Right atrium auricular region (tissue), 2 donors: ENCODE measurements at places on chromosomes 3 and 15. TPM values are rescaled to one million over a fixed set of nuclear protein-coding genes. Genes with fewer than 3 reads are reported as not detected.

Gene SAMMSON
- total RNA-seq: not detected

Gene LRRC34
- total RNA-seq: 3.3 TPM

DNA sequence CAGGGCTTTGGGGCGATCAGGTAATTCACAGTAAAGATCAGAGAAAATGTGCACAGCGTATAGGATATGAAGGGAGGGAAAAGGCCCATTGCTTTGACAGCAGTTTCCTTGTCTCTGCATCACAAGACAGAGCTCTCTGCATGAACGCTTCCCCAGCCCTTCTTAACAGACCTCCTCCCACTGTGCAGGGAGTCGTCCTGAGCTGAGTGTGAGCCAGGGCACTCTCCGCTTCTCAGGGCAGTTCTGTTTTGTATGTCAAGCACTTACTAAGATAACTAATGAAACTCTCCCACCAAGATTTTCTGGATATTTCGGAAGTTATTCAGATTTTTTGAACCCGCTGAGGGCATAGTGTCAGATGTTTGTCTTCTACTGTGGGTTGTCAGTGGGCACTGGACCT lies 105.8 kb upstream of the C15orf61 start:
- no peak overlapping the region for H3K27ac ChIP-seq
- H3K4me3 ChIP-seq: no peak overlapping the region
- no peak for DNase-seq

DNA sequence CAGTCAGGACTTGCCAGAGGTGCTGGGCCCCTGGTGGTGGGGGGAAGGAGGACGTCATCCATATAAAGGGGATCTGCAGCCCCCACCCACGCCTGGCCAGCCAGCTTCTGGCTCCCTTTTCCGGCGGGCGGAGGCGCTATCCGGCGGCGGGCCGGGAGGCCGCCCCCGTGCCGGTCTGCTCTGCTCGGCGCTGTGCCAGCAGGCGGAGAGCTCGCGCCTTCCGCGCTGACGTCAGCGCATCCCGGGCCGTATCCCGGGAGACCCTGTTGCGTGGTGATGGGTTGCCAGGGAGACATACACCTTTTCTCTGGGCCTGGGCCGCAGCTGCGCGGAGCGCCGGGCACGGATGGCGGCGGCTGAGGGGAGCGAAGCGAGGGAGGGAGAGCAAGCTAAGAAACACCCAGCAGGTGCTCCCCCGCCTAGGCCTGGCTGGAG lies 1.1 kb downstream of the FAM131A start:
- DNase-seq: peak; percentile 92
- peaks cover 43% of the 10 kb centered on the region for H3K36me3 ChIP-seq
- peak overlapping the region; percentile 38 for H3K4me3 ChIP-seq
- H3K27me3 ChIP-seq: no peaks in the 10 kb centered on the region

DNA sequence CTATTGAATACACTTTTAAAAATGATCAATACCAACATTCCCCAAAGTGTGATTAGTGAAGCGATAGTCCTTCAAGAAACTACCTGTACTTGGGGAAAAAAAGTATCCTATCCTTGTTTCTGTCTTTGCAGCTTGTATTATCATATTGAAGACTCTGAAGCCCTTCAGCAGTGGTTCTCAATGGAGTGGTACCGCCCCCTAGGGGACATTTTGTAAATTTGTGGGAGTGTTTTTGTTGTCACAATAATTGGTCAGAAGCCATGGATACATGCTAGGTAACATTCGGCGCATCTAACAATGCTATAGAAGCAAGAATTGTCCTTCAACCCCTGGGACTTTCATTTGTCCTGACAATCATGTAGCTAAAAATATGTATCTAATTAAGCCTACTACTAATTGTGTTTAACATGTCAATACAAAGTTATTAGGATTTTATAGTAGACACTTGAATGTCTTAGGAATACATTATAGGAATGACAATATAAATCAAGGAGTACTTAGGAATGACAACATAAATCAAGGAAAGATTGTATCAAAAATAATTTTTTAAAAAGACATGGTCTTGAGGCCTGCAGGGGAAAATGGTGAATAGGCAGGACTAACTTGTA lies 53.7 kb downstream of the NMD3 start:
- peaks cover 5% of the 10 kb centered on the region for H3K36me3 ChIP-seq
- H3K4me1 ChIP-seq: no peaks in the 10 kb centered on the region
- no peak for DNase-seq
- no peak overlapping the region for H3K27ac ChIP-seq
- no peaks in the 10 kb centered on the region for H3K27me3 ChIP-seq
- H3K4me3 ChIP-seq: no peak overlapping the region

DNA sequence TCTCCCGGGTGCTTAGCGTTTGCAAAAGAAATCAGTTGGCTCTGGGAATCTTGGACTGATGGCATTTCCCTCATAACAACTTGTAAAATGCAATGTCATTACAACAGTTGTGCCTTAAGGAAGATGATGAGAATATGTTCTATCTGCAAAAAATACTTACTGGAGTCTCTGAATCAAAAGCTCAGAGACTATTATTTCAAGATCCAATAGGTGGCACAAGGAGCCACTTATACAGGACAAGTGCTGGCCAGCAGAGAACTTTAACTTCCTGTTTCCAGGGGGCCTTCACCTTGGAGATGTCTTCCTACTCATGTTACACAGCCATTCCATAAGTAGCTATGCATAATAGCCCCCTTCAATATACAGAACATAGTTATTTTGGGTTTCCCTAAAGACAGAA lies 8.9 kb upstream of the RPS27L start:
- no peak overlapping the region for H3K27ac ChIP-seq
- no peaks in the 10 kb centered on the region for H3K36me3 ChIP-seq
- no peaks in the 10 kb centered on the region for H3K4me1 ChIP-seq
- H3K27me3 ChIP-seq: no peaks in the 10 kb centered on the region

Gene EIF5A2
- total RNA-seq: 4.2 TPM

Gene KCNMB2
- total RNA-seq: 2.8 TPM
